NCI-H526 treated with DMSO at 0.1 percent for 48 hours (cell line): ENCODE measurements at places on chromosomes 3 and 15.

GRCh38 chr15:92745845-92746271 is 90.3 kb upstream of the FAM174B start:
- no peak for DNase-seq

GRCh38 chr3:126456766-126457388 is 18.8 kb downstream of the ZXDC start:
- DNase-seq, result no peak

GRCh38 chr3:152628496-152628895 is 206.4 kb upstream of the P2RY1 start:
- no peak for DNase-seq

DNA sequence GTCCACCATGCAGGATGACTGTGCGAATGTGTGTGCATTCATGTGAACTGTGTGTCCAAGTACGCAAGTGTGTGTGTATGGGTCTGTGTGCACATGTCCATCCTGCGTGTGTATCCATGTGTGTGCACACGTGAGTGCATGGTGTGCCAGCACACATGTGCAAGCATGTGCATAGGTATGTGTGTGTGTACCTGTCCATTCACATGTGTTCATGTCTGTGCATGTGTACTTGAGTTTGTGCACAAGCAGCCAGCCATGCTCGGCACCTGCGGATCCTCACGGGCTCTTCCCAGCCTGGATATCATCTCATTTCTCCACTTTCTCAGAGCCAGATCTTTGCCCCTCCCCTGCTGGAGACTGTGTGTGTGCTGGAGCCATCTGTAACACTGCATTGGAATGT is 18.7 kb upstream of the PLXNA1 start:
- DNase-seq, result no peak

- peak; percentile 12 for DNase-seq
Measured at GRCh38 chr3:128337305-128337704, 129.4 kb downstream of the DNAJB8 start.

DNA sequence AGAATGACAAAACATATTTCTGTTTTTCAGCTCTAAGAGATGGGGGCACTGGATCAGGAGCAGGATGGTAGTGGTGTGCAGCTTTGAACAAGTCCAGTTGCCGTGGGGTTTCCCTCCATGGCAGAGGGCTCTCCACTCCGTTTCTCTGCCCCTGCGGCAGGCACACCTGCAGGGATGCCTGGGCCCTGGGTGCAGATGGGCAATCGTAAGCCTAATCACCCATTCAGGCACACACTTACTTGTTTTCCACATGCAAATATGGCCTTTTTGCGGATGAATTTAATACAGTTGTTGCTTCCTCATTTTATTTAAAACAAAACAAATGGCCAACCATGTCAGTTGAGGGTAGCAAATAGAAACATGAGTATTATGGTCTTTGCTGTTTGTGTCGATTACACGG is 85.1 kb downstream of the LPP start:
- DNase-seq, result peak; percentile 91

- no peak for DNase-seq
Measured at GRCh38 chr3:47882338-47882737, 79.4 kb downstream of the DHX30 start.

DNA sequence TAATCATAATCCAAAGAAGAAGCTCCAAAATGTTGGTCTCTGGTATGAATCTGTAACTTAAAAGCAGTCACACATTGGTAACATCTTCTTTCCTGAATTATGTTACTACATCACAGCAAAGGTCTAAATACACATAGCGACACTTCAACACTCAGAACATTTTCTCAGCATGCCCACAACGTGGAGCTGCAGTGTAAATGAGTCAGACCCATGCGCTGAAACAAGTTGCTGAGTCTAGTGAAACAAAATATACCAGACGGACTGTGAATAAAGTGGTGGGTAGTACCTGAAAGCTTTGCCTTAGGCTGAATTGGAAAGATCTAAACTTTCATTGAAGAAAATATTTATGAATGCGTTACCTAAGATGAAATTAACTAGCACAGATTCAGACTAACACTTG is 33.2 kb upstream of the GOLGA8B start:
- no peak for DNase-seq

DNA sequence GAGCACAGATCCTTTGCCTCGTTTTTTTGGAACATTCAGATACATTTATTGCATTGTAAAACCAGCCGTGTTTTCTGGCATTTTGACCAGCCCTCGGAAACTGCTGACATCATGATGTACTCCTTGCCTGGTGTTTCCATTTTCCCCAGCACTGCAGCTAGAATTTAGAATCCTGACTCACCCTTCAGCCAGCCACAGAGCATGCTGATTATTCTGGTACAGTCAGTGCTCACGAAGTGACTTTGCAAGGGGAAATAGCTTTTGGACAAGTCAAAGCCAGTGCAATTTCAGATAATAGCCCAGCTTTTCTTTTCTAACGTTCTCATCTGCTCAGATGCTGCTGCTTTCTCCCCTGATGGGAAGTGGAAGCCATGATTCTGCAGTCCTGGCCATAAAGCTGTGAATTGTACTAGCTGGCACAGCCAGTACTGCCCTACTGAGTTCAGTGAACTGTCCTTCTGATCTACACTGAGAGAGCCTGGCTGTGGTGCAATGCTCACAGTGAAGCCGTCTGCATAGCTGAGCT is 12.1 kb upstream of the CNBP start:
- no peak for DNase-seq

DNA sequence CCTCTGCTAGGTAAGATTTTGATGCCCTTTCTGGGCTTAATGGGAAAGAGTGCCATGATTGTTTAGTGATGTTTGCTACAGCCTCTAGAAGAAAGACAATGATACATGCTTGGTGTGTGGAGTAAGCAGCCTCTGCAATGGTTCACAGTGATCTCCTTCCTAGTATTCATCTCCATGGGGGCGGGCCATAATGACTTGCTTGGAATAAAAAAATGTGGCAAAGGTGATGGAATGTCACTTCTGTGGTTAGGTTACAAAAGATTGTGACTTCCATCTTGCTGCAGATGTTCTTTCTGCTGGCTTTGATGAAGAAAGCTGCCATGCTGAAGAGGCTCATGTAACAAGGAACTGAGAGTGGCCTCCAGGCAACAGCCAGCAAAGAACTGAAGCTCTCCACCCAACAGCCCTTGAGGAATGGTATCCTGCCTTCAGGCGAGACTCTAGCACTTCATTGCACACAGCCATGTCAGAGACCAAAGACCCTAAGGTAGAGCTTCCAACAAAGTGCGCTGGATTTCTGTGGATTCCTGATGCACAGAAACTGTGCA is 139.1 kb upstream of the LRIG1 start:
- no peak for DNase-seq
